NCI-H2171 (cell line): ENCODE measurements at places on chromosomes 16 and 17.
A peak's percentile ranks its signal among the peaks of the same experiment; 100 is the strongest.

- no peak for DNase-seq
Observed at GRCh38 chr17:79781012-79781650, 3.2 kb downstream of the CBX2 start.

DNA sequence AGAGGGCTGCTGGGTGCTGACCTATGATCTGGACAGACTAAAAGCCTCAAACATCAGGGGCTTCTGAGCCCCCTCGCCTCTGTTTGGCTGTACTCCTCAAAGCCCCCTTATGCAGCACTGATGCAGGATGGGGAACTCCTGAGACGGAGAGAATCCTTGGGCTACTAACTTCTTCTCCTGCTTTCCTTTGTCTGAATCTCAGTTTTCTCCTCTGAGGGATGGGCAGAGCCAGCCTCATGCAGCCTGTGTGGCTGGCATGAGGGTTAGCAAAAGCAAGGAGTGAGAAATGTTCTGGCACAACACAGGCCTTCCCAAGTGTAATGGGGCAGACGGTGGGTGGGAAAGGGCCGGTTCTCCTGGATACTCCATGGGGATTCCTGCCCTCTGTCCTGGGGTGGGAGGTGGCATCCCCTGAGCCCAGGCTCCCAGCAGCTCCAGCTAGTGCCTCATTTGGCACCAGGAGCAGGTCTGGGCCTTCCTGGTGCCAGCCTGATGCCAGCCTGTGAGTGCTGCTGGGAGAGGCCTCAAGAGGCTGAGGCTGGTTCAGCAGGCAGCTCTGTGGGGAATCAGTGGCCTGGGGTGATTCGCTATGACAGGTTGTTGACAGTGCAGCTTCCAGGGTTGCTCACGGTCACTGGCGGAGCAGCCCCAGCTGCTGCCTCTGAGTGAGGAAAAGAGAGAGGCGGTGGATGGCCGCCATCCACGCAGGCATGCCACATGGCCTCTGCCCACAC lies 4.0 kb upstream of the BRD7 start:
- no peak for DNase-seq

GRCh38 chr16:69108905-69109252 lies 3.4 kb downstream of the HAS3 start:
- no peak for DNase-seq

GRCh38 chr16:61332461-61332860 lies 703.8 kb downstream of the CDH8 start:
- no peak for DNase-seq

GRCh38 chr17:2985318-2985717 lies 78.1 kb downstream of the OR1D5 start:
- no peak for DNase-seq

DNA sequence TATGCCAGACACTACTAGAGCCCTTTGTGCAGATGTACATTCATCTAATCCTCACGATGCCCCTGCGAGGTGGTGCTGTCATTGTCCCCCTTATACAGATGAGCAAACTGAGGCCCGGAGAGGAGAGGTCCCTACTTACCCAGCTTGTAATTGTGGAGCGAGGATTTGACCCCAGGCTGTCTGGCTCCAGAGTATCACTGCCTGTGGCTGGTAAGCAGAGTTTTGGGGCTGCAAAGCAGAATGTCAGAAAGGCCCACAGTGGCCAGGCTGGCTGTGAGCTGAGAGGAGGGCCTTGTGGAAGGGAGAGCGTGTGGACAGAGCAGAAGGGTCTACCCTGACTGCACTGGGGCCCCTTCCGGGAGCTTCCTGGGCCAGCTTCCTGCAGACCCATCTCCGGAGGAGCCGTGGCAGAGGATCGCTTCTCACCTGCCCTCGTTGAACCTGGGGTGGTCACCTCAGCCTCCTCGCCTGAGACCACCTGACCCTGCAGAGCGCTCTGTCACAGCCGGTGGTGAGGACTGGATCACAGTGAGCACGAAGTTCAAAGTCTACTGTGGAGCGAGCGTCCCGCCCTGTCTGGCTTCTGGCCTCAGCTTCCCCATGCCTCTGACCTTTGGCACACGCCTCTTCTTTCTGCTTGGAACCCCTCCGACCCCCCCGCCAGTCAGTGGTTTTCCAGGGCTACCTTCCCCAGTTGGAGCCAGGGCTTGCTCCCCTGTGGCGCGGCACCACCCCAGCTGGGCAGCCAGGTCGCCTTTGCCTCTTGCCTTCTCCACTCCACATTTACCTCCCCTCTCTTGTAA lies 12.1 kb downstream of the CMIP start:
- no peak for DNase-seq

DNA sequence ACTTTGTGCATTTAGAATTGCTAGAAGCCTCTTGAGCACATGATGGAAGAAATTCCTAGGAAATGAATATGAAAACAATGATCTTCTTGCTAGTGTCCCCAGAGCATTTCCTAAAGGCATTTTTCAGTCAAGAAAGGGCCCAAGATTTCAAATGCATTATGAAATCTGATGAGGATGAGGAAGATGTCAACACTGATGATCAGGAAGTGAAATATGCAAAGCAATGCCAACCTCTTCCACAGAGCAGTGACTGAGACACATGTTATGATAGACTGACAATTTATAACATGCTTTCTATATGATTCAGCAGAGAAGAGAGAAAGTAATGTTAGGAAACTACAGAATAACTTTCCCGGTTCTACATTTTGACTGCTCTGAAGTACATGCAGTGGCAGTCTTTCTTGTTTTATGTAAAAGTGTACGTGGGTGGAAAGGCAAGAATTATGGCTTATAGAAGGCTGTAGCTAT lies 859.1 kb upstream of the GOT2 start:
- DNase-seq = no peak

GRCh38 chr17:41537990-41538389 lies 9.9 kb upstream of the KRT19 start:
- no peak for DNase-seq

GRCh38 chr16:66618588-66619375 lies 14.3 kb downstream of the CMTM3 start:
- no peak for DNase-seq

DNA sequence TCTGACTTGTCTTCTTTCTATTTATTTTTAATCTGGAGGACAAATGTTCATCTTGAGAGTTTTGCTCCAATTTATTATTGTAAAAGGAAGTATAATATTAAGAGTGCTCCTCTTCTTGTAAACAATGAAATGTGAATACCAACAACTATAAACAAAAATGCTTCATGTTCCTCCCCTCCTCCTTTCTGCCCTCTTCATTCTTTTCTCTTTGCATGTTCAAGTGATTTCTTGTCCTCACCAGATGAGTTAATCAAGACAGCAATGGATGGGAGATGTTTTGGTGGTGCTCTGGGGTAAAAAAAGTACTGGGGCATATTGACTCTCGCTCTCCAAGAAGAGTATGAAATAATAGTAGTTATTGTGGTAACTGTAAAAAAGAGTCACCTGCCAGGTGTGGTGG lies 24.3 kb downstream of the ITGB3 start:
- no peak for DNase-seq

DNA sequence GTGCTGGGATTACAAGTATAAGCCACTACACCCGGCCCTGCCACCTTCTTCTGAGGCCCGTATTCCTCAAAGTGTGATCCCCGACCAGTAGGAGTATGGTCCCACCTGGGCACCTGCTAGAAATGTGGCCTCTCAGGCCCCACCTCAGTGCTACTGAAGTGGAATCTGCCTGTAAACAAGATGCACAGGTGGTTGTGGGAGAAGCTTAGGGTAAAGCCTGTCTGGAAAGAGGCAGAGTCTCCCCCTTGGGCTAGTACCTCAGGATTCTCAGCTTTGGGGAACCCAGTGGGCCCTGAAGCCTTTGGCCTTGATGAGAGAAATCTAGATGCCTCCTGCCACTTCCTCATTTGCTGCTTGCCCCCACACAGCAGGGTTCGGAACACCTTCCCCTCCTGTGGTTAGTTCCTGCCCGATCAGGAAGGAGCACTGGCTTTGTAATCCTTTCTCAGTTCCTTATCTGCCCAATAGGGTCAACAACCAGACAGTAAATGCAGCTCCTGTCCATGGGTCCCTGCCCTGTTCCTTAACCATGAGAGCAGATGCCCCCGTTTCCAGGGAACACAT lies 25.2 kb downstream of the TK2 start:
- no peak for DNase-seq

- no peak for DNase-seq
Observed at GRCh38 chr17:64174686-64175456, 44.9 kb upstream of the ERN1 start.

DNA sequence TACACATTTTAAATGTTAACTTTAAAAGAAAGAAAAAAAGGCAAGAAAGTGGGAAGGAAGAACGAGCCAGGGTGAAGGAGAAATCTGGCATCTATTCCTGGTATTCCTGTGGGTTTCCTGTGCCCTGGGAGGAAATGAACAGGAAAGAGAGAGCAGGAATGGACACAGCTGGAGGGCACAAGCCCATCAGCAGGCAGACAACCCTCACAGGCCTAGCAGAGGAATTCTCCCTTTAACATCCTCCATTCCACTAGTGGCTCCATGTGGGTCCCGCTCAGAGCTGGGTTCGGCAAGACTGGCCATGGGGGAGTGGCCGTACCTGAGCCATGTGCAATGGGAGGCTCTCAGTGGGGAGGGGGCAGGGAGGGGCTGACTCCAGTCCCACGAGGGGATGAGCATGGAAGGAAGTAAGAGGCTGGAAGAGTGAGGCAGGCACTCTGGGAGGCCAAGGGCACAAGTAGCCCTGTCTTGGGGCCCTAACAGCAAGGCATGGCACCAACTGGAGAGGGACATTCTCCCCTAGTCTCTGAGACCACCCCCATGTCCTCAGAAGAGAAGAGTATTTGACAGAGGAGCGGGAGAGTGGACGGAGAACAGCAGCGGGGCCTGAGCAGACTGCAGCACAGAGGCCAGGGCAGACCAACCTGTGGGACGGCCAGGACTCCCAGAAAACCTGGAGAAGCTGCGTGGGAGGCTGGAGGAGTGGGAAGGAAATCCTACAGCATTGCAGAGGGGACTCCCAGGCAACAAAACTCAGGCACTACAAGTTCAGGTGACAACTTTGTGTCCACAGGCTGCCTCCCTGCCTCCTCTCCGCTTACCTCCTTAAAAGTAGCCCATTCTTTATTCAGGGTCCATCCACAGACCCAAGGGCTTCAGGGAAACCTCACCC lies 30.2 kb downstream of the TK2 start:
- DNase-seq = no peak

- peak; percentile 87 for DNase-seq
Observed at GRCh38 chr17:67366193-67367157, at the start of gene PSMD12. Gene PSMD12, minus strand, starts transcription at chr17:67366577. Its CDS starts 58 bp downstream, at chr17:67366519.

DNA sequence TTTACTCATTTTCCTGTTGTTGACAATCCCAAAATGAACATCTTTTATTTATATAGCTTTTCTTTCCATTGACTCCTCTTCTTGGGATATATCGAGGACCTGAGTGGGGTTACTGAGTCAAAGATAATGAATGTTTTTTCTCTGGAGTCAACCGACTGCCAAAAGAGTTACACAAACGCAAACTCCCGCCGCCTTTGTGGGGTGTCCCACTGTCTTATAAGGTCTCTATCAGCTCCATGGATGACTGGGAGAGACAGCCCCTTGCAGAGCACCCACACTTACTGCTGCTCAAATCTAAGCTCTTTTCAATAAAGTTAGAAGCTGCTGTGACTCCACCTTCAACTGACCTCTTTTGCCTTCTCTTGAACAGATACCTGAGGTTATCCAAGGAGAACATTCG lies 25.2 kb downstream of the C16orf78 start:
- no peak for DNase-seq

- no peak for DNase-seq
Observed at GRCh38 chr16:83353241-83353640, 454.5 kb upstream of the HSBP1 start.

- DNase-seq = no peak
Observed at GRCh38 chr17:2709183-2709661, 2.3 kb downstream of the CLUH start.

GRCh38 chr17:3502466-3502865 lies 26.7 kb downstream of the ASPA start:
- no peak for DNase-seq

DNA sequence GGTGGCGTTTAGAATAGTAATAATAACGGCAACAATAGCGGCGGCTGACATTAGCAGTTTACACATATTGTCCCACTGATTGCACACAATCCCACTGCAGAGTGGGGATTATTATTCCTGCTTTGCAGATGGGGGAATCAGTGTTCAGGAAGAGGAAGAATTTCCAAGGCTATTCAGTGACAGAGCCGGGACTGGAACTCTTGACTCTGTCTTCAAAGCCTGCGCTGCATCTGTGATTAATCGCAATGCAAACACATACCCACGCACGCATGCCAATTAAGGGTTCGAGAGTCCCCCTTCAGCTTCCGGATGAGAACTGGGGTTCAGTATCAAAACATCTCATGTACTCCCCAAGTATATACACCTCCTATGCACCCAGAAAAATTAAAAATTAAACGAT lies 29.2 kb downstream of the TMEM186 start:
- no peak for DNase-seq

DNA sequence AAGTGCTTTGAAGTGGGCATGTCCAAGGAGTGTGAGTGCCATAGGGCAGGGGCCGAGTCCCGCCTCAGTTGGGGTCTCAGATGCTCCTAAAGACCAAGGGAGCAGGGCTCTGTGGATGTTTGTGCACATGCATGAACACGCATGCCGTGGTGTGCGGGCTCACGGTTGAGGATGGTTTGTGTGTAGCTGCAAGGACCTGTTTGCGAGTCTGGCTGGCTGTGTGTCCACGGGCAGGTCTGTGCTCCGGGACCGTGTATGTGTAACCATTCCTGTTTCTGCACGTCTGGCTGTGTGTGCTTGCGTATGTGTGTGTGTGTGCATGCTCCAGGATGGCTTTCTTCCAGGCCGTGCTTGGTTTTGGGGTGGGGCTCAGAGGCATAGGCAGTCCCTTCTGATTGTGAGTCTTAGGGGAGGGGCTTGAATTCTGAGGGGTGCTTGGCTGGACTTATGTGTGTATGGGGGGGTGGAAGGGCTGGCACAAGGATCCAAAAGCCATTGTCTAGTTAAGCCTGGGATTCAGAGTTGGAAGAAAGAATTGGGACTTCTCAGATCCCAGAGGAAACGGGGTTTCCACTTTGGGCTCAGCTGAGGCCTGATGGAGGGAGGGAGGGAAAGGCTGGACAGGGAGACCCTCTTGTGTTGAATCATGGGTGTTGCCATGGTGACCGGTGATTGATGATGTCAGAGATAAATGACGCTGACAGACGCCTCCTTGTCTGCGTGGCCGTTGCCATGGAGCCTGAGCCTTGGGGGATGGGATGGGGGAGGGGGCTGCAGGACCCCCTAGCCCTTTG lies 14.4 kb downstream of the GJD3 start:
- no peak for DNase-seq

DNA sequence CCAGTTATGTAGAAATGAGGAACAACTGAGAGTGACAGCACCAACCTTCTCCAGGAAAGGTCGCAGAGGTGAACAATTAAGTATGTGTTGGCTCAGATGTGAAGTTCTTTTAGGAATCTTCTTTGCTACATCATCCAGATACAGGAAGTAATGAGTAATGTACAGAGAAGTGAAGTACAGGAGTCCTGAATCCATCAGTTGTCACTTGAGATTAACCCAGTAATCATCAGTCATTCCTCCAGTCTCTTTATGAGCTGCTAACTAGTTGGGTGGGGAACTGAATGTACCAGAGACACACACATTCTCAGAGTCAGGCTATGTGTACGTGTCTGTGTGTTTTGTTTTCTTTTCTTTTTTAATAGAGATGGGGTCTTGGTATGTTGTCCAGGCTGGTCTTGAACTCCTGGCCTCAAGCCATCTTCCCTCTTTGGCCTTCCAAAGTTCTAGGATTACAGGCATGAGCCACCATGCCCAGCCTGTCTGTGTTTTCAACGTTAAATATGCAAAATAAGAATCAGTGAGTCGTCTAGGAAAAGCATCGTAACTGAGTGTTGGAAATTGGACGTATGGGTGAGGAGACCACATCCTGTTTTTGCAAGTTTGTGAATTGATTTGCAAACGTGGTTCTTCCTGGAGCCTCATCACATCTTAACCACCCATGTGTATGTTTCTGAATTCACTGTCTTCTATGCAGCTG lies 19.9 kb downstream of the ZNF200 start:
- DNase-seq = no peak

- no peak for DNase-seq
Observed at GRCh38 chr16:86299882-86300610, 210.3 kb upstream of the FOXF1 start.
